GM10248 (cell line): ENCODE measurements at places on chromosomes 2 and 18.
A peak's percentile ranks its signal among the peaks of the same experiment; 100 is the strongest.

DNA sequence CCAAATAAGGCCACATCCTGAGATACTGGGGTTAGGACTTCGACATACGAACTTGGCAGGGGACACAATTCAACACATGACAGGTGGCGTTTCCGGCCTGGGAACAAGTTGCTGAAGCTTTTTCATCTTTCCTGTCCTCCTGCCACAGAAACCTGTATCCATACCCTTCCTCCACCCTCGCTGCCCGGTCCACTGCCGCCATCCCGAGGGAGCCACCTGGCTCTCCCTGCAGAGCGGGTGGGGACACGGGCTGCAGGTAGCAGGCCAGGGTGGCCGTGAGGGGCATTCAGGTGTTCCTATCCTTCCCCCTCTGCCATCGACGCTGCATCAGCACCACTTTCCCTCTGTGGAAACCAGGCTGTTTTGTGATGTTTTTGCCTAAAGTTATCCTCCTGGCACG is 74.4 kb upstream of the TWIST2 start:
- DNase-seq = no peak

- DNase-seq = no peak
Measured at GRCh38 chr2:226746196-226746800, 53.3 kb downstream of the IRS1 start.

DNA sequence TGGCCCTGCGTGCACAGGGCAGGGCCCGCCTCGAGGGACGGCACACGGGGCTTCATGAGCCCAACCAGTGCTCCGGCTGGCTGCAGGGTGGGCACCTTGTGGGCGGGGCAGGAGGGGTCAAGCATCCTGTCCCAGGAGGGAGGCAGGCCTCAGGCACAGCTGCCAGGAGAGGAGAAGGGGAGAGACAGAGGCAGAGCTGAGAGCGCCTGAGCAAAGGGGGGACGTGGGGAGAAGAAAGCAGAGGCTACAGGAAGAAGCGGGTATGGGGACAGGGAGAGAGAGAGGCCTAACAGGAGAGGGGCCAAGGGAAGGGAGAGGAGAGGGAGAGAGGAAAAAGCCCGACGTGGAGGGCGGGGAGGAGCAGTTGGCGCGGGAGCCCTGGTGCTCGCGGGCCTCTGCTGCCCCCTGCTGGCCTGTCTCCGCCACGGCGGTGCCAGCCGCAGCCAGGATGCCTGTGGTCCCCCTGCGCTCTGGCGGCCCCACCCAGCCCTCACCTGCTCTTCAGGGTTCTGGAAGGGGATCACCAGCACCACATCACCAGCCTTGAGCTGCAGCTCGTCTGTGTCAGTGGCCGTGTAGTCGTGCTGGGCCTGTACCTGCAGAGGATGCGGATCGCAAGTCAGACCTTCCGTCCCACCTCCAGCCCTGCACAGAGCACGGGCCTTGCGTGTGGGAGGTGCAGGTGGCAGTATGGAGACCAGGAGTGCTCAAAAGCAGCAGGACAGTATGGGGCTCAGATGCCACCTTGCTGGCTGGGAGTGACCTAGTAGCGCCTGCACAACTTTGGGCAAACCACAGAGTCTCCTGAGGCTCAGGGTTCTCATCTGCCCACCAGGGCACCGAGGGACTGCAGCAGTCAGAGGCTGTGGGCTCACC is 56.8 kb downstream of the BIN1 start:
- peak; percentile 88 for DNase-seq

GRCh38 chr18:64082054-64082453 is 66.8 kb downstream of the LINC00305 start:
- DNase-seq = no peak

- no peak for DNase-seq
Measured at GRCh38 chr2:80292474-80292873, 12.1 kb downstream of the LRRTM1 start.

DNA sequence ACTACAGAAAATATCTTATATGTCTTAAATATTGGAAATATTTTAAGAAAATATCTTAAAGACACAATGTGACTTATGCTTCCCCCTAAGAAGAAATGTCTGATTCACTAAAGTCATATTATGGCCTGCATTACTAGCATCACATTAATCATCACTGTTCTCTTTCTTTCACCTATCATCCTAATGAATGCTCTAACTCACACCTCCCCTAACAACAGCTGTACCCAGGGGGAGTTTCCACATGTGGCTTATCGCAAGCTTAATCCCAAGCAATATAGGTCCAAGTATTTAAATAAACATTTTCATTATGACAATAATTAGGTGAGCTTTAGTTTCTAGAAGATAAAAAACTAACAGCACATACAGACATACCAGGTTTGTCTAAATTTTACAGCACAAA is 39.6 kb downstream of the REV1 start:
- no peak for DNase-seq

GRCh38 chr18:44765456-44765855 is 84.8 kb downstream of the SETBP1 start:
- DNase-seq = no peak

GRCh38 chr2:95362486-95362885 is 40.0 kb upstream of the FAHD2A start:
- DNase-seq = no peak

DNA sequence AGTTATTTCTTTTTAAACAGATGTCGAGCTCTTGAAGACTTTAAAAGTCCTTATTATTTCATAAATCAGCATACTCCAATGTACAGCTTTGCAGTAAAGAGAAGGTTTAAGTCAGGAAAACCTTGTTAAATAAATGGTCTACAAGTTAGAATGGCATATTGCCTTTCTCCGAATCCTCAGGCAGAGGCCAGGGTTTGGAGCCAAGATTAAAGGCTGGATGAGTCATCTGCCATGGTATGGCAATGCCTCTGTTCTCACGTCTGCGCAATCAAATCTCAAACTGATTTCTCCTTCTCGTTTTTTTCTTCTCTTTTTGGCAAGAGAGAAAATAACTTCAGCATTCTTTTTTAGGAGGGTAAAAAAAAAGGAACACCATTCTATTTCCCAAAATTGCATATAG is 5.6 kb upstream of the KCNJ3 start:
- no peak for DNase-seq

- no peak for DNase-seq
Measured at GRCh38 chr18:24319757-24320156, 77.9 kb downstream of the OSBPL1A start.

DNA sequence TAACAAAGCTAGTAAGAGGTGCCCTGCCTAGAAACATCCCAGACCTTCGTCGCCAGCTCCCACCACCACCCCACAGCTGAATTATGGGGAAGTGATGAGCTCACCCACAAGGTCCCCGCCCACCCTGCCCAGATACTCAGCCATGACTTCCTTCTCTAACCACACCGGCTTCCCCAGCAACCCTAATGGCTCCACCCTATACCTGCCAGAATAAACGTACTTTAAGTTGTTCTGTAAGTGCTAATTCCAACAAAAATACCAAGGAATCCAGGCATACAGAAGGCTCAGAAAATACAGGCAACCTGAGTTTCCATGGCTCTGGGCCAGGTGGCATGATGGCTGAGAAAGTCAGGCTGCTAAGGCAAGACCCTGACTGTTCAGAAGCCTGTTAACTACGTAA is 39.1 kb downstream of the TMEM163 start:
- no peak for DNase-seq

GRCh38 chr2:232629129-232629475 is 4.3 kb upstream of the EFHD1 start:
- DNase-seq = no peak

- no peak for DNase-seq
Measured at GRCh38 chr18:70181015-70181414, 24.5 kb downstream of the RTTN start.

DNA sequence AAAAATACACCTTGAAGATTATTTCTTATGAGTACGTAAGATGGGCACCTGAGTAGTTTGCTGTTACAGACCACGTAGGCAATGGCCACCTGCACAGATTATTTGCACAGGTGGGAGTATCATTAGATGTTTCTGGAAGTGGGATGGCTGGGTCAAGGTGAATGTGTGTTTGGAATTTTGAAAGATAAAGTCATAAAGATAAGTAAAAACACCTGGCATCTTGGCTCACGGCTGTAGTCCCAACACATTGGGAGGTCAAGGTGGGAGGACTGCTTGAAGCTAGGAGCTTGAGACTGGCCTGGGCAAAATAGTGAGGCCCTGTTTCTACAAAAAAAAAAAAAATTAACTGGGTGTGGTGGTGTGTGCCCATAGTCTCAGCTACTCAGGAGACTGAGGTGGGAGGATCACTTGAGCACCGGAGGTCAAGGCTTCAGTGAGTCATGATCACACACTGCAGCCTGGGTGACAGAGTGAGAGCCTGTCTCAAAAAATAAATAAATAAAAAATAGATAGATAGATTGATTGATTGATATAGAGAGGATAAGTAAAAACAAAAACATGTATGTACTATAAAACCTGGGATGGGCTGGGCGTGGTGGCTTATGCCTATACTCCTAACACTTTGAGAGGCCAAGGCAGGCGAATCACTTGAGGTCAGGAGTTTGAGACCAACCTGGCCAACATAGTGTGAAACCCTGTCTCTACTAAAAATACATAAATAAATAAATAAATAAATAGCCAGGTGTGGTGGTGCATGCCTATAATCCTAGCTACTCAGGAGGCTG is 30.4 kb downstream of the ODC1 start:
- DNase-seq = no peak

GRCh38 chr2:149827585-149828126 is 240.1 kb upstream of the MMADHC start:
- no peak for DNase-seq

DNA sequence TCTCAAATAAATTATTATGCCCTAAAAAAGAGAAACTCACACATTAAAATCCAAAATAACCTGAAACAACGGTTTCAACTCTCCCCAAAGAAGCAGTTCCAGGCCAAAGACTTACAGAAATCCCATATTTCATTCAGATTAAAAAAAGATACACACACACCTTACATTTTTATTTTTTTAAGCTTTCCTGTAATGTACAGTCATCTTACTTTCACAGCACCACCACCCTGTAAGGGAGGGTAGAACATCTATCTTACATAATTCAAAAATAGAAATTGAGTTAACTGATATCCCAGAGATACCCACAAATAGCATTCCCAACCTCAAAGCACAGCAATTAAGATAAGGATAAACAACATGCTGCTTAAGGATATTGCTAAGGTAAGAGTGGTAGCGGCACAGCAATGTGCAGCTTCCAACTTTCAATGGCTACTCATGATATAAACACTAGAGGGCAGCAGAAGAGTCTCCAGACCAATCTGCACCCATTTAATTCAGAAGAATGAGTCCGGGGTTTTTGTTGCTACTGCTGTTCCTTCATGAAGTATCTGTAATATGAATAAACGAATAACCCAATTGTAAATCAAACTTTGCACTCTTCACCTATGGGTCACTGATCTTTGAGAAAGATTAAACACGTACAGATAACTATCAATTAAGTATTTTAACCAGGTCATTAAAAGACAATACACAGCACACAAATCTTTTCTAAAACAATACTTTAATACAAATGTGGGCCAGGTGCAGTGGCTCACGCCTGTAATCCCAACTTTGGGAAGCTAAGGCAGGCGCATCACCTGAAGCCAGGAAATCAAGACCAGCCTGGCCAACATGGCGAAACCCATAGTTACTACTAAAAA is 11.3 kb downstream of the GFPT1 start:
- DNase-seq = peak; percentile 33

GRCh38 chr2:69026026-69026425 is 13.0 kb downstream of the ANTXR1 start:
- DNase-seq = peak; percentile 26

DNA sequence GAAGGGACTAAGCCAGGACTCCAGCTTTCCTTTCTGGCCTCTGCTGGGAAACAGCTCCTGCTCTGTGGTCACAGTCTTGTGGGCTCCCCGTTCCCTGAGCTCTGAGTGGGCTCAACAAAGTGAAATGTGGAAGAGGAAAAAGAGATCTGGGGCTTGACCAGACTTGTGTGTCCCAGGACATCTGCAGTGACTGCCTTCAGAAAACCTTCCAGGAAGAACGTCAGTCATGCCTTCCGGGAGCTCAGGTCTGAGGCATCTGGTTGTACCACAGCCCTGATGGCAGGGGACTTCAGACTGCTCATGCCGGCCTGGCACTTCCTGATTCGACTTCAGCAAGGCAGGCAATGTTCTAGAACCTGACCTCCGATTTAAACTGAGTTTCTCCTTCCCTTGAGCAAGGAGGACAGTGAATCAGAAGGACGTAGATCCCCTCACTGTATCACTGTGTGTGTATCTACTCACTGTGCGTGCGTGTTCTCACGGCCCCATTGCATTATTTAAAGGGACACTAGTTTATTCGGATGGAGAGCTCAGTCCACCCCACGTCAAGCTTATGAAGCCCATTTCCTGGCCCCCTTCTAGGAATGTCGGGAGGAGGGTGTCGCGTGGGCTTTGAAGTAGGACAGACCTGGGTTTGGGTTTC is 548 bp upstream of the FBLN7 start:
- DNase-seq = no peak

- DNase-seq = no peak
Measured at GRCh38 chr2:234587341-234588053, 90.6 kb upstream of the ARL4C start.

GRCh38 chr2:15588329-15588919 is 3.2 kb upstream of the DDX1 start:
- peak; percentile 32 for DNase-seq

DNA sequence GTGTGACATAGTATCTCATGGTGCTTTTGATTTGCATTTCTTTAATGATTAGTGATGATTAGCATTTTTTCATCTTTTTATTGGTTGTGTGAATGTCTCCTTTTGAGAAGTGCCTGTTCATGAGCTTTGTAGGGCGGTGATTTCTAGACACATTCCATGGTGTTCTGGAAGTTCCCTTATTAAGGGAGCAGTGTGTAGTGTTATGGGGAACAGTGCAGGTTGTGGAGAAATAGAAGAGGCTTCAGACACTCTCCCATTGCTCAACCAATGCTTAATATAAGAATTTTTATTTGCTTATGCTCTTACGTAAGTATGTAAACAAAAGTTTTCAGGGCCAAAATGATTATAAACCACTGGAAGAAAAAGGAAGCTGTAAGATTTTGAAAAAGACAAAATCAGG is 34.7 kb downstream of the MMADHC start:
- DNase-seq = no peak

DNA sequence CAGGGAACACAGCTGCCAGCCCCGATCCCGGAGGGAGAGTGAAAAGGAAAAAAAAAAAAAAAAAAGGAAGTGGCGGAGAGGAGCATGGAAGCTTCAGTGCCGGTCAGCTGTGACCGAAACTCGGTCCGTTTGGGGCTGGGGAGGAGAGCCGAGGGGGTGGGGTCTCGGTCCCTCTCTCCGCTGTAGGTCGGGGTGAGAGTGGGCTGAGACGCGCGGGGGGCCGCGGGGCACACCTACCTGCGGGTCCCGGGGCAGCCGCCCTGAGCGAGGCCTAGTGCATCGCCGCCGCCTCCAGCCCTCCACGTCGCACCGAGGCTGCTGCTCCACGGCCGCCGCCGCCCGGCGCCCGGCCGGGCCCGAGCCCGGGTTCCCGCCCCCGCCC is 536 bp downstream of the VPS54 start:
- DNase-seq = peak; percentile 66

GRCh38 chr18:62438018-62438329 is 84.9 kb upstream of the ZCCHC2 start:
- DNase-seq = no peak

DNA sequence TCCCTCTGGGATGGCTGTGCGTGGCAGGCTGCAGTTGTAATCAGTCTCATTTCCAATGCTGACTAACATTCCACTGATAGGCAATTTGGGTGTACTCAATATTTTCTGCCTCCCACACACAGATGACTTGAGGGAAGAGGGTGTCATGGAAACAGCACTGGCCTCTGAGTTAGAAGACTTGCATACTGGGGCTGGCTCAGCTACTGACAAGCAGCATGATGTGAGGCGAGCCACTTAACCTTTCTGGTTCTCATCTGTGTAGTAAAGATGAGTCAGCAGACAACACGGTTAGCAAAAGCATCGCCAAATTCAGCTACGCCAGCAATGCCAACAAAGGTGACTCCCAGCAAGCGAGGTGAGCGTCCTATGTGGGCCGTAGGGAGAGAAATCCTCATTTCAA is 73.5 kb downstream of the COLEC12 start:
- no peak for DNase-seq
